ENCODE measurements at places on chromosomes 1 and 21. TPM values are rescaled to one million over a fixed set of nuclear protein-coding genes. Genes with fewer than 3 reads are reported as not detected.

YBEY gene
- total RNA-seq: 23.6 TPM

KCNK1 gene
- 2.6 TPM for total RNA-seq

PCBP3 gene
- total RNA-seq: 1.7 TPM

SMIM11 gene
- 11.8 TPM for total RNA-seq

CACNA1E gene
- not detected for total RNA-seq

S100A12 gene
- total RNA-seq: not detected

OLIG2 gene
- total RNA-seq: not detected

SELP gene
- not detected for total RNA-seq
